NCI-H1092 (cell line): ENCODE measurements at places on chromosomes 5 and 9.
A peak's percentile ranks its signal among the peaks of the same experiment; 100 is the strongest.

DNA sequence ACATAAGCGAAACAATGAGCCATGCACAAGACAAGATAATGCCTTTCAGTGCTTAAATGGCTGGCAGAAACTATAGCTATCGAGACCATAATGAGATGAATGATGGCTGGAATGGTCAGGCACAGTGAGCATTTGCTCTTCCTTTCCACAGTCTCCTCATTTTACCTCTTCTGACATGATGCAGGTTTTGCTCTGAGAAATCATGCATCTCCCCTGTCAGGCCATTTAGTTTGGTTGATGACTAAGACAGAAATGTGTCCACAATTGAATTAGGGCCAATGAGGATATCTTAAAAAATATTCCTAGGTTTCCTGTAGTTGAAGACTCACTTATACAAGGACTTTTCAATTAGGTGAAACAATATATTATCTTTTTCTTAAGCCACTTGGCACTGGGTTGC is 475.1 kb downstream of the TMEM232 start:
- no peak for DNase-seq

DNA sequence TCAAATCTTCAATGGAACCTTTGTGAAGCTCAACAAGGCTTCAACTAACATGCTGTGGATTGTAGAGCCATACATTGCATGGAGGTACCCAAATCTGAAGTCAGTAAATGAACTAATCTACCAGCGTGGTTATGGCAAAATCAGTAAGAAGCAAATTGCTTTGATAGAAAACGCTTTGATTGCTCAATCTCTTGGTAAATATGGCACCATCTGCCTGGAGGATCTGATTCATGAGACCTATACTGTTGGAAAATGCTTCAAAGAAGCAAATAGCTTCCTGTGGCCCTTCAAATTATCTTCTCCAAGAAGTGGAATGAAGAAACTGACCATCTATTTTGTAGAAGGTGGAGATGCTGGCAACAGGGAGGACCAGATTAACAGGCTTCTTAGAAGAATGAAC is 54.7 kb upstream of the TTC39B start:
- DNase-seq, result no peak

DNA sequence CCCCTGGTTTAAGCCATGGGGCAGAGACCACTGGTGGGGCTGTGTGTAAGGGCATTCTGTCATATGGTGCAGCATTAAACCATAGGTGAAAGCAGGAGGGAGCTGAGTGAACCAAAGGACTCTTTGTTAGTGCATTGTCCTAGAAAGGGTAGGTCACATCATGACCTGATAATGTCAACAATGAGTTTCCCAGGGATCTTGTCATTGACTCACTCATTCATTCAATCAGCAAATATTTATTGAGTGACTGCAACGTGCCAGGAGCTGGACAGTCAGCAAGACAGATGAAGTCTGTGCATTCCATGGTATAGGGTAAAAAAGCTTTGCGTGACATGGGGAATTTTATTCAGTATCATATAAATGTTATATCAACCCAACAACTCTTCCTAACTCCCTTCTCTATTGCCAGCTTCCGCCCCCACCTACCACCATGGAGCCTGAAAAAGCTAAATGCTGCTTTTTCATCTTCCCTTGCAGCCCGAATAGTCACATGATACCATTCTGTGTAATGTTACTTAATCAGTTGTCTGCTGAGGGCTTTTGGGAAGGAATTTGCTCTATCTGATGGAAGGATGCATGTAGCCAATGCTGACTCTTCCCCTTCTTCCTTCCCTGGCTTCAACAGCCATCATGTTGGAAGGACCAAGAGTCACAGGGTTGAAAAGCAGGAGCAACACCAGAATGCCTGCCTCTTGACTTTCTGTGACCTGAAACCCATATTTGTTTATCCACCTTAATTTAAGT is 11.5 kb upstream of the OTULINL start:
- DNase-seq, result no peak

DNA sequence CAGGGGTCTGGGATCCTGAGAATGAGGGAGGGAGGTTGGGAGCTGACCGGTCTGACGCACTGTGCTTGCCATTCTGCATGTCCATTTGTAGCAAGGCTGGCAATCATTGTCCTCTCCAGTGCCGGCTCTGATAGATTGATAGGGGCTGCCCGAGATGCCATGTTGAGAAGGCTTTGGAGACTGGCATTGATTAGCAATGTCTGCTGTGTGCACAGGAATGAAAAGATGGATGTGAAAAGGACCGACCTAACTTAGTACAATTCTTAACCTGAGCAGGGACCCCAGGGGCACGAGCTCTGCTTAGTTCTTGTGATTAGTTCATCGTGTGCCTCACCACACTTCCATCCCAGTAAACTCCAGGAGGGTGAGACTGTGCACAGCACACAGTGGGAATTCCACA is 17.0 kb downstream of the NEK6 start:
- DNase-seq, result no peak

DNA sequence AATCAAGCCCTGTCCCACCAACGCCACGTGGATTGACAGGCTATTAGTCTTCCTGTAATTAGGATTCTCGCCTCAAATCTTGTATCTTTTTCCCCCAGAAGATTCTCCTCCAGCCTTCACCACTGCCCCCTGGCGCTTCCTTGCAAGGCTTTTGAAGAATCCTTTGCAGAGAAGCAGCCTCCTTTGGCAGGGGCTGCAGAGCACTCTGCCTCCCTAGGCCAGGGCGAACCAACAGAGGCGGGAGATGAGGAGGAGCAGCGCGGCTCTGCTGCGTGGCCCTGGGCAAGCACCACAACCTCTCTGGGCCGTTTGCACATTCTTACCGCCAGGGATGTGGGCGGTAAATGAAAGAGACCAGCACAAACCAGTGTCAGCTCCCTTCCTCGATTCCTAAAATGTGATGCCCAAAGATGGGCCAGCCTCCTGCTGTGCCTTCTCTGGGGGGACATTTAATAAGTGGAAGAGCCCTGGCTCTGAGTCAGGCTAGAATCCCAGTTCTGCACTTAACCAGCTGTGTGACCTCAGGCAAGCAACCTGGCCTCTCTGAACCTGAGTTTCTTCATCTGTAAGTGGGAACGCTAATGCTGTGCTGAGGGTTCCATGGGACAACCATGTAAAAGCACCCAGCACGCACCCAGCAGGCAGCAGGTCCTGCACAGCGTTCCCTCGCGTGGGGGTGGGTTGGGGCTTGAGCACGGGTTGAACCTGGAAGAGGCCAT is 128.6 kb downstream of the KCNIP1 start:
- DNase-seq, result no peak

DNA sequence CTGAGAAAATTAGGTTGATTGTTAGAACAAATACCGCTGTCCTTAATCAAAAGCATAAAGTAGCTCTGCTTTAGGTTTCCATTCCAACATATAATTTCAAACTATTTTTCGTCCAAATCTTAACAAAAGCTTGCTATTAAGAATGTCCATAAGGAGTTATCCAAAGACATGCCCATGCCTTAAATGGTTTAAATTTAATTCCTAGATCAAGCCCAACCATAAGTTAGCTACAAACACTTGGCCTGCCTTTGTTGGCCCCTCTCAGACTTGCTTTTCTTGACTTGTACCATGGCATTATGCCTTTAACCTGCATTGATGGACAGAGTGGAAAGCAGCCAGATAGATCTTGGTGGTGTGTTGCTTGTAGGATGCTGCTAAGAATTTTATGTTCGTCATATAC is 8.8 kb downstream of the GARNL3 start:
- no peak for DNase-seq

DNA sequence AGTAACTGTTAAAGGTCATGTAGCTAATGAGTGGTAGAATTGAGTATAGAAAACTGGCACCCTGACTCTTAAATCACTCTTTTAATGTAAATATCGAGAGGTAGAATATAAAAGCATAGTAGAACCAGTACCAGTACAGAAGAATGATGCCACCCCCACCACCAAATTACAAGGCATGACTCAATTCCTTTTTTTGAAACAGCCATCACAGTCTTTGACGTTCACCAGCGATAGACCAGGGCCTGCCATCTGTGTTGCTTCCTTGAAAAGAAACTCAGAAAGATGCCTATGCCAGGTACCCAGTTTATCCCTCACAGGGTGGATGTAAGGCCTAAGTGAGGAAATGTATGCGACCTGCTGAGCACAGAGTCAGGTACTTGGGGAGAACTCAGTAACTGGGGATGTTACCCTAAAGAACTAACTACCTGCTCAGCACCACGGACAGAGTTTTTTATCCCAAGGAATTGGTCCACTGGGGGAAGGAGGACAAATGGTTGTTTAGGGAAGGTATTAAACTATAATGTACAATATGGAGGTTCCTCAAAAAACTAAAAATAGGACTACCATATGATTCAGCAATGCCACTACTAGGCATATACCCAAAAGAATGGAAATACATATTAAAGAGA is 116.5 kb downstream of the BRINP1 start:
- no peak for DNase-seq

DNA sequence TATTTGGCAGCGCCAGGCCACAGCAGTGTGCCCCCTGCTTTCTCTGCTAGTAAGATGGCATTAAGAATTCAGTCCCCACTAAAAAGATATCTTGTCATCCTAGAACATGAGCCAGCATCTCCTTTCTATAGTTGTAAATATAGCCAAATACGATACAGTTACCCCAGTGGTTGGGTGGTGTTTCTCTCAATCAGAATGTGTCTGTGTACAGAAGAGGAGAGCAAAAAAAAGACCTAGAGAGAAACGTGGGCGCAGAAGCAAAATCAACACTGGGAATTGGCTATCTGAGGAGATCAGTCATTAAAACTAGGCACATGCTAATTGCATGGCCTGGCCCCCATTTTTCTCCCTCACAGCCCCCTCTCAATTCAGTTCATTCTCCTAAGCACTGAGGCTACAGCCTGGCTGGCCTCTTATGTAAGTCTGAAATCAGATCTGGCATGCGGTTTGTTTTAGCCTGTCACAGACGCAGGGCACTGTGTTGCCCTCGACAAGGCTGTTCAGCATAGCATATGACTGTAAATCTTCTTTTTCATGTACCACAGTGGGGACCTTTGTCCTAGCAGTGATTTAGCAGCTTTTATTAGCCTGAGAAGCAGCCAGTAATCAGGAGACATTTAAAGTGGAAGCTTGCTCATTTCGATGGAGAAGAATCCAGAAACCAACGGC is 57.8 kb downstream of the RORB start:
- peak; percentile 5 for DNase-seq

DNA sequence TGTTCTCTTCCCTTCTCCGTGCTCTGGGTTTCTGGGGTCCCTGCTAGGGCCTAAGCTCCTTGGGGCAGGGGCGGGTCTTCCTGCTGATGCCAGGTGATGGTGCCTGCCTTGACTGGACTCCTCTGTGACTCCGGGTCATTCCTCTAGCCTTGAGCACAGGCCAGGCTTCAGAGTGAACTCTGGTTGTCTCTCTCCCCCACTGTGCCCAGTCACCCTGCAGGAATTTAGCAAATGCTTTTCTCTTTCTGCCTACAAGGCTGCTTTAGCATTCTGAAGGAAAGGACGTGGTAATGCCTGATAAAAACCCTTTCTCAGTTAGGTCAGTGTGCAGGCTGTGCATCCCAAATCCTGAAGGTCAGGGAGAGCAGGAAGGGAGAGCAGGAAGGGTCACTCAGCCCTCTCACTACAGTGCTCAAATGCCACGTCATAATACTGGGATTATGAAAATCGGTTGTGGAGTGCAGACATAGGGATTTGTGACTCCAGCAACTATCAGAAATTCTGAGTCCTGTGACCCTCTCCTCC is 2.7 kb downstream of the CXCL14 start:
- no peak for DNase-seq

DNA sequence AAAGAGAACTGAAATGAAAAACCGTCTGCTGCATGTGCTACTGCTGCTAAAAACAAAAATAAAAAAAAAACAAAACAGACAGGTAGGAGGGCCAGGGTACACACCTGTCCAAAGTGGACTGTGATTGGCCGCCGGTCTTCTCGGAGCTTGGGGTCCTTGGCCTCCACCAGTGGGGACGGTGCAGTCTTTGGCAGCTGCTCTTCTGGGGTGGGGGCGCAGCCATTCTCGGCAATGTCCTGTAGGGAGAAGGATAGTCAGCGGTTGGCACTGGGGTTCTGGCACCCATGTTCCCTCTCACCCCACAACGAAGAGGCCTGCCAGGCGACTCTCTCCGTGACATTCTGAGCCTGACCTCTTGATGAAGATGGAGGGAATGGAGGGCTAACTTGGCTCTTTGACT is 84.3 kb downstream of the CRB2 start:
- no peak for DNase-seq

DNA sequence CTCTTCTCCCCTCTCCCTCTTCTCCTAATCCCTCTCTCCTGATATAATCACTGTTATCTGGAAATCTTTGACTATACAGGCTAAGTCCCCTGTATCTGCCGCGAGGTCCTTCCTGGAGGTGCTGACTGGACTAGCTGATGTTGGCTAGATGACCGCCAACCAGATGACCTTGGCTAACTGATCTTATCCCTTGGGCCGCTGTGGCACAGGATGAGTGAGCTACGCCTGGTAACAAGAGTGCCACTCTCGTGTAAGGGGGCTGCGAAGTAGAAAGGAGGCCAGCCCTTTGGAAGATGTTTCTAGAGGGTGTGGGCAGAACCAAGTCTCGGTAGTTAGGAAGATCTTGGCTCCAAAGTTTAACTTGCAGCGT is 345 bp upstream of the PRRC1 start:
- no peak for DNase-seq

- DNase-seq, result no peak
Measured at GRCh38 chr5:88090506-88090905, 178.1 kb downstream of the TMEM161B start.

DNA sequence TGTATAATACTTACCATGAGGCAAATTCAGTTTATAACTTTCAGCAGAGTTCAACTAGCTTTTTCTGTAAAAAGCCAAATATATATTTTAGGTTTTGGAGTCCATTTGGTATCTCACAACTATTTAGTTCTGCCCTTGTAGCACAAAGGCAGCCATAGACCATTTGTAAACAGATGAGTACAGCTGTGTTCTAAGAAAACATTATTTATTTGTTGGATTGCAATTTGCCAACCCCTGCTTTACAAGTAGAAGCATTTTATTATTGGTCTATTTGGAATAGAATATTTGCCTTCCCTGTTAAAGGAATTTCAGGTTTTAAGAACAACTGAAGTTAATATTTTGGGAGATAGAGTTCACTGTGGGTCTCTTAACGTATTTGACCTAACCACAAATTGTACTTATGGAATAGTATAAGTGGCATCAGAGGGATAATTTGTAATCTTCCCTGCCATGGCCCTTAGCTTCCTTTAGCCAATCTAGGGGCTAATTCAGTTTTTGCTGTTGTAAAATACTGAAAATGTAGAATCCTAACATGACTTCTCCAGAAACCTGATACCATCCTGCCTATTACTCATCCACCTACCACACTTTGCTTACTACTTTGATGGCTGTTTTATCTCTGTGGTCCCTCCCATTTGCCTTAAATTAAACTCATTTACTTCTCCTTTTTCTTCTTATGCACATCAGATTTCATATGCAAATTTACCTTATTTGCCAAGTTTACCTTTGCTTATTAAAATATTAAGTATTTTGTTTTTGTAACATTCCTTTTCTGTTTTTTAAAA is 109.2 kb downstream of the DMXL1 start:
- no peak for DNase-seq

- no peak for DNase-seq
Measured at GRCh38 chr9:15086156-15086763, 176.0 kb upstream of the FREM1 start.

GRCh38 chr5:153099328-153099727 is 391.1 kb upstream of the GRIA1 start:
- DNase-seq, result no peak

GRCh38 chr5:164881442-164881841 is 1376.0 kb downstream of the MAT2B start:
- no peak for DNase-seq

- DNase-seq, result no peak
Measured at GRCh38 chr5:166004006-166004405, 2287.4 kb upstream of the WWC1 start.

- no peak for DNase-seq
Measured at GRCh38 chr5:169964246-169964645, 16.0 kb downstream of the INSYN2B start.

- no peak for DNase-seq
Measured at GRCh38 chr9:714675-715074, 126.8 kb upstream of the DMRT1 start.
